Head of caudate nucleus (tissue), 42 donors: ENCODE measurements at places on chromosomes 5 and 9.
A peak's percentile ranks its signal among the peaks of the same experiment; 100 is the strongest.

GRCh38 chr9:101639785-101640665 is 45.3 kb upstream of the PPP3R2 start:
- DNase-seq = no peak

- no peak for DNase-seq
These were observed 224.6 kb downstream of the DRD1 start for GRCh38 chr5:175219366-175219765.

- DNase-seq = no peak
These were observed 109.3 kb downstream of the TARS1 start for GRCh38 chr5:33549982-33550567.

GRCh38 chr5:90226433-90227099 is 183.0 kb downstream of the CETN3 start:
- DNase-seq = no peak

GRCh38 chr9:72788966-72789735 is 163.7 kb downstream of the ALDH1A1 start:
- no peak for DNase-seq

DNA sequence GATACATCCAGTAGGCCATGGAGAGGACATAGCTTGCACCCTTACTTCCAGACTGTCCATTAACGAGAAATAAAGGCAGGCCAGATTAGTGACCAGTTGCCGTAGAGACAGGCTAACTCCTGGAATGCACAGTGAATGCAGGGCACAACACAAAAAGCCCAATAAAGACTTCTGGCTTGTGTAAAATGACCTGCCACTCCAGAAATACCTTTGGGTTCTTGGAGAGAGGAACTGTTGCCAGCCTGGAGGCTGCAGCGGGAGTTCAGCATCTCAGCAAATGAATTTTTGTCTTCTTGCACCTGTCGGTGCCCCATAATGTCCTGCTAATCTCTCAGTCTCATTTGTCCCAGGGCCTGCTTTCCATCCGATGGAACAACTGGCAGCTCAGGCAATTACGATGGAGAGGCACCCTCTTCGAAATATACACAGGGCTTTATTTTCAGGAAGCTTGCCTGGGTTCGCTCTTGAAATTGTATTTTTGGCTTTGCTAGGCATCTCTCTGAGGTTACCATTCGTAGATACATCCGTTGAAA is 538.8 kb upstream of the ZNF462 start:
- DNase-seq = no peak

DNA sequence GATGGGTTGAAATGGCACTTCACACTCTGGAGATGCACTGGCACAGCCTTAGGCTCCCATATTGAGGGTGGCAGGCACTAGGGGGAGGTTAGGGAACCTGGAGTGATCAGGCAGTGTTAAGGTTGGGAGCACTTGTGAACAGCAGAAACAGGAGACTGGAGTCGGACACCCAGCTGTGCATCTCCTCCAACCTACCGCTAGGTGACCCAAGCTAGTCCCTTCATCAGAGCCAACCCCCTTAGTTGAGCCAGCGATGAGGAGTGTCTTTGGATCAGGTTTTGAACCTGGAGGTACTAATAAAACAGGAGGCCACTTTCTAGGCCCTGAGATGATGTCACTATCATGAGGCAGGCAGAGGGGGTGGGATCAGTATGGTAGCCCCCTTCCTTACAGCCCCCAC is 1.7 kb downstream of the ACTL7B start:
- no peak for DNase-seq

- no peak for DNase-seq
These were observed 25.8 kb downstream of the COL23A1 start for GRCh38 chr5:178564397-178564796.

GRCh38 chr5:35354751-35355150 is 124.5 kb upstream of the PRLR start:
- no peak for DNase-seq

GRCh38 chr5:117748336-117748735 is 1173.7 kb upstream of the SEMA6A start:
- no peak for DNase-seq

GRCh38 chr5:135565725-135566421 is 12.9 kb downstream of the CXCL14 start:
- DNase-seq = peak; percentile 74
